ENCODE measurements at places on chromosomes 13 and 19. TPM values are rescaled to one million over a fixed set of nuclear protein-coding genes. Genes with fewer than 3 reads are reported as not detected.

DNA sequence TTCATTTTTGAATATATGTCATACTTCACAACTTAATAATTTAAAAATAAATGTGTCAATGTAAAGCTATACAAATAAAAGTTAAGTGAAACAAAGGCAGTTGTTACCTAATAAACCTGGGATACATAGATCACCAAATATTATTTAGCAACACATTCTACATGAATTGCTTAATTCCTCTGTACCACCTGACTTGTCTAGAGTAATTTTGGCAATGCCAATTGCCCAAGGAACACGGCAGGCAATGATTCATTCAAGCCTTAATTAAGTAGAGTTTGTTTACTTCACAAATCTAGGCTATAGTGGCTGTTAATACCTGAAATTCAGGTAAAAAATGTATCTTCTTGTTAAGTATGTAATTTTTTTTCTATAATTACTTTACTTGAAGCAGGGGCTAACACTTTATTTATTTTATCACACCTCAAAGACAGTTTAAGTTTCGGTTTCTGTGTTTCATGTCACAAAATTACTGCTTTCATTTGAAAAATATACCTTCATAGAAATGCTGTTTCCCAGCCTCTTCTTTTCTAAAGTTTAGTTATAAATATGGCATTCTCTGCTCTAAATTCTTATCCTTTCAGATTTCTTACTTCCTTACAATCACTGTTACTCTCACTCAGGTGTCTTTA lies 705.7 kb downstream of the SLITRK5 start:
- H3K27ac ChIP-seq, result no peak overlapping the region
- H3K27me3 ChIP-seq, result no peaks in the 10 kb centered on the region
- no peaks in the 10 kb centered on the region for H3K4me1 ChIP-seq

- no peak overlapping the region for H3K27ac ChIP-seq
- peaks cover 5% of the 10 kb centered on the region for H3K36me3 ChIP-seq
- H3K4me1 ChIP-seq, result peaks cover 23% of the 10 kb centered on the region
- no peak for DNase-seq
- H3K4me3 ChIP-seq, result no peak overlapping the region
- peaks cover 5% of the 10 kb centered on the region for H3K27me3 ChIP-seq
These were observed 4.6 kb upstream of the PTOV1 start for GRCh38 chr19:49846408-49846807.

- no peaks in the 10 kb centered on the region for H3K36me3 ChIP-seq
- peaks cover 21% of the 10 kb centered on the region for H3K4me1 ChIP-seq
- H3K27ac ChIP-seq, result no peak overlapping the region
- DNase-seq, result no peak
- no peak overlapping the region for H3K4me3 ChIP-seq
These were observed 173.6 kb downstream of the NALCN start for GRCh38 chr13:101242720-101243119.

Gene MTUS2
- total RNA-seq, result not detected

Gene ZNF865
- total RNA-seq, result 14.2 TPM

GRCh38 chr19:1136201-1136600 lies 32.4 kb downstream of the GPX4 start:
- H3K4me3 ChIP-seq, result no peak overlapping the region
- H3K4me1 ChIP-seq, result peaks cover 26% of the 10 kb centered on the region
- H3K36me3 ChIP-seq, result peaks cover 6% of the 10 kb centered on the region
- DNase-seq, result no peak
- no peaks in the 10 kb centered on the region for H3K27me3 ChIP-seq

- H3K36me3 ChIP-seq, result no peaks in the 10 kb centered on the region
- no peak overlapping the region for H3K27ac ChIP-seq
- H3K27me3 ChIP-seq, result peaks cover 5% of the 10 kb centered on the region
- H3K4me1 ChIP-seq, result peaks cover 9% of the 10 kb centered on the region
- peak; percentile 37 for DNase-seq
These were observed 122.9 kb downstream of the OLFM4 start for GRCh38 chr13:53151336-53152056.

Gene IGFL3
- not detected for total RNA-seq

DNA sequence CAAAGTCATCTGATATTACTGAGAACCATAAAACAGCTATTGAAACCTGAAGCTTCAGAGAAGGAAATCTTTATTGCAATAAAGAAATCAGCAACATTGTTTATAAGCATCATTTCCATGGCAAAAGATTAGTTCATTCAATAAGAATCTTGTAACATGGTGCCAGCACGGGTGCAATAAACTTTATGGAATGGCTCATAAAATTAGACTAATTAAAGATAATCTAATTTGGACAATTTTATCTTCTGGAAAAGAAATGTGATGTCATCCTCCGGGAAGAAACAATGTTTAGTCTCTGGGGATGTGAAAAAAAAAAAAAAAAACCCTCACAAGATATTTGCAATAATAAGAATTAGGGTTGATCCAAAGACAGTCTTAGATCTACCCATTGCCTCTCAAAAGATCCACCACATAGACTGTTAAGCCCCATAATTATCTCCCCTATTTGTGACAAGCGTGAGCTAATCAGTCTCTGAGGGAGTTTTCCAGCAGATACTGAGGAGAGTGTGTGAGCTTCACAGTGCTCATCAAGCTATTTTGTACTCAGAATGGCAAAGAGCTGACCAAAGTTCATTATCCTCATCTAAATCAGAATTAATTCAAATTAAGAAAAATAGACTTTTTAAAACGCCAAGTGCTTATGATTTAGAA lies 297.0 kb upstream of the EDNRB start:
- no peak overlapping the region for H3K4me3 ChIP-seq
- no peak for DNase-seq
- no peaks in the 10 kb centered on the region for H3K27me3 ChIP-seq
- no peaks in the 10 kb centered on the region for H3K36me3 ChIP-seq

- H3K36me3 ChIP-seq, result no peaks in the 10 kb centered on the region
- H3K4me3 ChIP-seq, result no peak overlapping the region
- H3K27ac ChIP-seq, result no peak overlapping the region
- H3K27me3 ChIP-seq, result no peaks in the 10 kb centered on the region
- DNase-seq, result no peak
These were observed 47.5 kb upstream of the ESD start for GRCh38 chr13:46844431-46844830.

DNA sequence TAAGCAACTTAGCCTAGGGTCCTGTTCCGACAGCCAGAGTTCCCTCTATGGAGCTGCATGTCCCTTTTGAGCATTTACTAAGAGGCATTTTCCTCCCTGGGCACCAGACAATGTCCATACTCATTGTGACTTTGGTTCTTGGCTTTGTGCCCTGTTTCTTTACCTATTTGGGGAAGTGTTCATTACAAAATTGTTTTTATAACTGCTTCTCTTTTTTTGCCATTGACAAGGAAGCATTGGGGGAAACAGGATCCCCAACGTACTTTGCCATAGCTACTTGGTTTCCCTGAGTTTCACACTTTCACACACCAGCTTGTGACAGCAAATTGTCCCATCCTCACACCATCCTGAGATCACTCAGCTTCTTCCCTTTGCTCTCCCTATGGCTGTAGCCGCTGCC lies 81.1 kb upstream of the SIAH3 start:
- H3K27ac ChIP-seq, result no peak overlapping the region
- no peak for DNase-seq
- H3K27me3 ChIP-seq, result no peaks in the 10 kb centered on the region
- H3K4me1 ChIP-seq, result no peaks in the 10 kb centered on the region
- H3K4me3 ChIP-seq, result no peak overlapping the region
- H3K36me3 ChIP-seq, result no peaks in the 10 kb centered on the region

DNA sequence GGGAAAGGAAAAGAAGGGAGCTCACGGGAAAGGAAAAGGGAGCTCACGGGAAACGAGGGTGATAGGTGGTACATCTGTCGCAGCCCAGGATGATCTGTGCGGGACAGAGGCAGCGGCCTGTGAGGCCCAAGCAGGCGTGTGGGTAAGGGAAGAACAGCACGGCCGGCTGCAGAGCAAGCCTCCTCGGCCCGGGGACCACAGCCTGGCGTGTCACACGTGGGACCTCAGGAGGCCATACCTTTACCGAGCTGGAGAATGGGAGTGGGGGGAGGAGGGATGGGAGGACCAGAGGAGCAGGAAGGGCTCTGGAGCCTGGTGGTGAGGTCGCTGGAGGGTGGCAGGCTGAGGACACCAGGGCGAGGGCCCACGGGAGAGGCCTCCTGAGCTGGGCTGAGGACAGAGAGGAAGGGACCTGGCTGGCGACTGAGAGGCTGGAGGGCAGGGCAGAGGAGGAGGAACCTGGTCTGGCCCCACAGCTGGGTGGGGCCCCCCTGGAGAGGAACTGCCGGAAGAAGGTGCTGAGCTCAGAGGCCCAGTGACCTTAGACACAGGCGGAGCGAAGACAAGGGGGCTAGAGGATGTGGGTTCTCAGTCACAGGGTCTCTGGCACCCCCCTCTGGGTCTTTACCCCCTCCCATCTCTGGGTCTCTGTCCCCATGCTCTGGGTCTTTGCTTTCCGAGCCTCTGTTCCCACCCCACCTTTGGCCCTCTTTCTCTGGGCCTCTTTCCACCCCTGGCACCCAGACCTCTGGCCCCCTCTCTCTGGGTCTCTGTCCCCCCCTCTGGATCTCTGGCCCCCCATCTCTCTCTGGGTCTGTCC lies 2.9 kb upstream of the FTL start:
- no peaks in the 10 kb centered on the region for H3K27me3 ChIP-seq
- H3K4me1 ChIP-seq, result peaks cover 85% of the 10 kb centered on the region
- peak overlapping the region; percentile 97 for H3K27ac ChIP-seq
- peak overlapping the region; percentile 51 for H3K4me3 ChIP-seq
- H3K36me3 ChIP-seq, result peaks cover 50% of the 10 kb centered on the region

DNA sequence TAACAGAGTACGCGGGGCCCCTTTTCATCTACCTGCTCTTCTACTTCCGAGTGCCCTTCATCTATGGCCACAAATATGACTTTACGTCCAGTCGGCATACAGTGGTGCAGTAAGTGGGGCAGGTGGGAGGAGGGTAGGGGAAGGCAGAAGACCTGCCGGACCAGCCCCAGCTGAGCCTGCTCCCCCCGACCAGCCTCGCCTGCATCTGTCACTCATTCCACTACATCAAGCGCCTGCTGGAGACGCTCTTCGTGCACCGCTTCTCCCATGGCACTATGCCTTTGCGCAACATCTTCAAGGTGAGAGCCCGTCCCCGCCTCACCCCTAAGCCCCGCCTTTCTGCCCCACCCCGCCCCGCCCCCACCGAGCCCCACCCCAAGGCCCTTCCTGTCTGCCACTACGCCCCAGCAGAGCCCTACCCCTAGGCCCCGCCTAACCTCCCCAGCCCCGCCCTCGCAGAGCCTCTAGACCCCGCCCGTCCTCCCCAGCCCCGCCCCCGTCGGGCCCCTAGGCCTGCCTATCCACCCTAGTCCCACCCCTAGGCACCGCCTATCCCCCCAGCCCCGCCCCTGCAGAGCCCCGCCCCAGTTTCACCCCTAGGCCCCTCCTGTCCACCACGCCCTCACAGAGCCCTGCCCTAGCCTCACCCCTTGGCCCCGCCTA lies 7.7 kb downstream of the NDUFB7 start:
- H3K4me1 ChIP-seq, result peaks cover 23% of the 10 kb centered on the region
- H3K27me3 ChIP-seq, result no peaks in the 10 kb centered on the region
- H3K36me3 ChIP-seq, result peaks cover 27% of the 10 kb centered on the region
- H3K4me3 ChIP-seq, result no peak overlapping the region
- H3K27ac ChIP-seq, result peak overlapping the region; percentile 83

- no peak for DNase-seq
- H3K27me3 ChIP-seq, result no peaks in the 10 kb centered on the region
- peaks cover 64% of the 10 kb centered on the region for H3K36me3 ChIP-seq
- H3K4me1 ChIP-seq, result peaks cover 81% of the 10 kb centered on the region
These were observed 5.6 kb downstream of the SAFB start for GRCh38 chr19:5628461-5628860.

- no peaks in the 10 kb centered on the region for H3K27me3 ChIP-seq
- DNase-seq, result no peak
- no peak overlapping the region for H3K4me3 ChIP-seq
- H3K27ac ChIP-seq, result no peak overlapping the region
- H3K4me1 ChIP-seq, result peaks cover 24% of the 10 kb centered on the region
These were observed 18.5 kb downstream of the SLC27A1 start for GRCh38 chr19:17488593-17489391.

Gene AMER2
- not detected for total RNA-seq

DNA sequence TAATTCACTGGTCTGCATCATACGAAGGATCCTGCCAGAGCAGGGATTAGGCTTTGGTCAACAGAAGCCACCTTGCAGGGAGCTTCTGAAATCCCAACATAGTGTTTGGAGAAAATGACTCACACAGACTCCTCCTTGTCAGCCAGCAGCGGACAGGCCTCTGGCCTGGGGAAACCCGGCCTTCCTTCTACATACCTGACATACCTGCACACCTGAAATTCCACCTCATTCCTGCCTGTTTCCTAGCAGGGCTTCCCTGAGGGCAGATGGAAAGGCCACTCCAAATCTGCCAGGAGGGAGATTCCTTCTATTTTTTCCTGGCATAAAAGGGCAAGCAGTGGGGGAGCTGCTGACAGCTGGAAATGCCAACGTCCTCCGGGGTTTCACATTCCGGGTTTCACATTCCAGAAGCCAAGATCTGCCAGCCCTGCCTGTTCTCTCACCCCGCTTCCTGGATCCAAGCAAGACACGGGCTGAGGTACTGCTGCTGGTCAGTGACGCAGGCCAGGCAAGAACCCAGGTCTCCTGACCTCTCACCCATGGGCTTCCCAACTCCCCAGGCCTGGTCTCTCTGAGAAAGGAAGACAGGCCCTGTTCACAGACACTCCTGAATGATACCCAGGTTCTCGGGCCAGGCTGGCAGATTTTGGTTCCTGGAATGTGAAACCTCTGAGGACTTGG lies 18.2 kb upstream of the IGFL1 start:
- H3K4me3 ChIP-seq, result no peak overlapping the region
- H3K27me3 ChIP-seq, result peaks cover 18% of the 10 kb centered on the region
- H3K27ac ChIP-seq, result no peak overlapping the region
- H3K4me1 ChIP-seq, result peaks cover 13% of the 10 kb centered on the region
- no peak for DNase-seq

Gene NLRP5
- total RNA-seq, result not detected

- no peak overlapping the region for H3K27ac ChIP-seq
- H3K27me3 ChIP-seq, result peaks cover 76% of the 10 kb centered on the region
- no peaks in the 10 kb centered on the region for H3K36me3 ChIP-seq
- DNase-seq, result no peak
- H3K4me1 ChIP-seq, result peaks cover 3% of the 10 kb centered on the region
- no peak overlapping the region for H3K4me3 ChIP-seq
These were observed 14.1 kb downstream of the POU4F1 start for GRCh38 chr13:78589206-78589605.

GRCh38 chr19:41351339-41352245 lies 2.1 kb downstream of the TGFB1 start:
- H3K27ac ChIP-seq, result peak overlapping the region; percentile 90
- DNase-seq, result peak; percentile 87
- peaks cover 48% of the 10 kb centered on the region for H3K36me3 ChIP-seq

Gene ELANE
- not detected for total RNA-seq

Gene ZNF497
- total RNA-seq, result 0.98 TPM
